ENCODE measurements at places on chromosomes 16 and 17. TPM values are rescaled to one million over a fixed set of nuclear protein-coding genes. Genes with fewer than 3 reads are reported as not detected.

DNA sequence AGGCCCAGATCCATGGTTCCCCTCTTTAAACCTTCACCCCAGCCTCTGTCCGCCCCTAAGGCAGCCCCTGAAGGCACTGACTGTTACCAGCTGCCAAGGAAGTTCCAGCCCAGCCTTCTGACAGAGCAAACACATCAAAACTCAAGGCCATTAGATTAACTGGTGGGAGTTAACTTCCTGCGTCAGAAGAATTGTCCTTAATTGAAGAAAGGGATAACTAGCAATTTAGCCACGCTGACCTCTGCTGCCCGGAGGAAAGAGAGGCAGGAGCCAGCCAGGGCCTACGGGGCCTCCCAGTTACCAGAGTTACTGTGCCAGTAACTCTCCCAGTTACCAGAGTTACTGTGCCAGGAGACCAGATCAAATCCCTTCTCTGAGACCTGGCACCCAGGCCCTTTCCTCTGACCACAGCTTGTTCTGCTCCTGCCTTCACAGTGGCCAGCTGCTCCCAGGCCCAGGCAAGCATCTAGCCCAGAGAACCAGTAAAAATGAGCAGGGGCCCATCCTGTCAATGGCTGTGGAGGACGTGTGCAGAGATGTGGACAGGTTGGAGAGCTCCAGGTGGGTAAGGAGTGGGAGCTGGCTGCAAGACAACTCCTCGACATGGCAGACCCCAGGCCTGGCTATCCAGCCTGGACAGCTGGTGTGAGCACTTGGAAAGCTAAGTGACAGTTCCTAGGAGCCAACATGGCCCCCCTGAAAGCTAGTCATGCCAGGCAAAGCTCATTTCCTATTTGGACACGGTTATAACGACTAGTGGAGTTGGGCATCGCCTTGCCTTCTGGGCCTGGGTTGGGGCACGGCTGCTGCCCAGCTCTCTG, 2.8 kb upstream of the PITPNM3 start:
- no peak for DNase-seq

Gene BEAN1
- not detected for total RNA-seq

Gene SNX20
- 2.6 TPM for total RNA-seq

DNA sequence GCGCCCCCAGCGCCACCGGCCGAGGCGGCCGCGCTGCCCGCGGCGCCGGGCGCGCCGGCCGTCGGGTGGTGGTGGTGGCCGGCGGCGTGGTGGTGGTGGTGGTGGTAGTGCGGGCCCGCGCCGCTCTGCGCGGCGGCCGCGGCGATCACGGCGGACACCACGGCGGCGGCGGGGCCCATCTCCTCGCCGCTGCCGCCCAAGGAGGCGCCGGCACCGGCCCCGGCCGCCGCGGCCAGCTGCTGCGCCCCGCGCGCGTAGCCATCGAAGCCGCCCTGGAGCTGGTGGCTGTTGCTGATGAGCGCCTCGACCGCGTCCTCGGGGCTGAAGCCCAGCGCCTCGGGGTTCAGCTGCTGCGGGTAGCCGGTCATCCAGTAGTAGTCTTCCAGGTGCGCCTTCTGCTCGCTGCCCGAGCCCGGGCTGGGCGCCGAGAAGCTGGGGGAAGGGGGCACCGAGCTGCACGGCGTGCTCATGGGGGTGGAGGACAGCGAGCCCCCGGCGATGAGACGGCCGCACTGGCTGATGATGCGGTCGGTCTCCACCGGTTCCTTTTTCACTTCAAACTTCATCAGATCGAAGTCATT, 1.2 kb downstream of the MAF start:
- DNase-seq, result no peak

Gene RNF166
- 12.0 TPM for total RNA-seq

Gene RBFOX1
- total RNA-seq, result 9.2 TPM

Gene TNFRSF13B
- 0.79 TPM for total RNA-seq

Gene PRRT2
- 1.3 TPM for total RNA-seq

Data from left colon (tissue), 2 donors.